ENCODE measurements at places on chromosomes 11 and 22. TPM values are rescaled to one million over a fixed set of nuclear protein-coding genes. Genes with fewer than 3 reads are reported as not detected.
A peak's percentile ranks its signal among the peaks of the same experiment; 100 is the strongest.

DNA sequence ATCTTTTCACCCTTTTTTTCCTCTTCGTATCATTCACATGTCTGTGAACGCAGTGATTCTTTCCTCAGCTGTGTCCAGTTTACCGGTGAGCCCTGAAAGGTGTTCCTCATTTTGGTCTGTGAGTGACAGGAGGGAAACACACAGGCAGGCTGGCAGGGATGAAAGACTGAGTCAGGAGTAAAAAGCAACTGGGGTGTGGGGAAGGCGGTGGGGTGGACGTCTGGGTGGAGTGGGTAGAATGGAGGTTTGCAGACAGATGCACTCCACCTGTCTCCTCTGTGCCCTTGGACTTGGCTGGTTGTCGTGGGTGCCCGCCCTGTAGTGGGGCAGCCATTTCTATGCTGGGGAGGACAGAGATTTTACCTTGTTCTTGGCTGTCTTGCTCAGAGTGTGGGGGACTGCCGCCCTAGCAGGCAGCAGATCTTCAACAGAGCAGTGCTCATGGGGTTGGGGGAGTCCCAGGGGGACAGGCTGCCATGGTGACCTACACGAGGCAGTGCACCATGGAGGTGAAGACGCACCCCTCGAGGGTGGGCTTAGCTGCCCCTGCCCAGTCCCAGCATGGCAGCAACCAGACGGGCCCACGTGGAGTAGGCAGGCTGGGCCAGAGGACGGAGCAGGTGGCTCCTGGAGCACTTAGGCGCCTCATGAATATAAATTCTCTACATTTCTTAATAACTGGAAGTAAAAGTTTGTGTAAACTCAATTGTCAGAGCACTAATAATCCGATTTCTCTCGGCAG is 603.7 kb downstream of the TBC1D22A start:
- no peaks in the 10 kb centered on the region for H3K4me1 ChIP-seq
- no peak overlapping the region for H3K4me3 ChIP-seq
- H3K27me3 ChIP-seq = peaks cover 38% of the 10 kb centered on the region
- H3K27ac ChIP-seq = no peak overlapping the region
- no peak for DNase-seq

DNA sequence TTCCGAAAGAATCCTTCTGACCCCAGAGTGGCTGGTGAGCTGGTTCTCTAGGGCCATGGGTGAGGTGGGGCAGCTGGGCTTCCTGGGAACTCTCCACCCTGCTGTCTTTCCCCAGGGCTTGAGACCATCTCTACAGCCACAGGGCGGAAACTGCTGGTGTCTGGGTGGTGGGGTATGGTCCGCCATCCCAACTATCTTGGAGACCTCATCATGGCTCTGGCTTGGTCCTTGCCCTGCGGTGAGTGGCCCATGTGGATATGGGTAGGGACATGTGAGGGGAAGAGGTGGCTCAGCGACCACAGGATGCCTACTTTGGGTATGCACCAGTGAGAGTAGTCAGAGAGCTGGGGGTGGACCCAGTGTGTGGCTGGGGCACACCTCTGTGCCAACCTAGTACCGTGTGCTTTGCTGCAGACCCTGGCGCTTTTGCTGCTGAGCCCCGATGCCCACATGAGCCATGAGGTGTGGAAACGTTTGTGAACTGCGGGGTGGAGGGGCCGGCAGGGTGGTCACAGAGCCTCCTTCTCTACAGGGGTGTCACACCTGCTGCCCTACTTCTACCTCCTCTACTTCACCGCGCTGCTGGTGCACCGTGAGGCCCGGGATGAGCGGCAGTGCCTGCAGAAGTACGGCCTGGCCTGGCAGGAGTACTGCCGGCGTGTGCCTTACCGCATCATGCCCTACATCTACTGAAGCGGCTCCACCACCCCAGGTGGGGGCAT is 2.0 kb downstream of the ZNHIT2 start:
- H3K27ac ChIP-seq = no peak overlapping the region
- H3K4me3 ChIP-seq = no peak overlapping the region
- H3K27me3 ChIP-seq = no peaks in the 10 kb centered on the region
- no peak for DNase-seq
- H3K4me1 ChIP-seq = peaks cover 44% of the 10 kb centered on the region

GRCh38 chr11:10303558-10304363 is 1.1 kb upstream of the ADM start:
- H3K4me1 ChIP-seq = peaks cover 40% of the 10 kb centered on the region
- H3K27ac ChIP-seq = peak overlapping the region; percentile 92
- no peaks in the 10 kb centered on the region for H3K27me3 ChIP-seq

- H3K27me3 ChIP-seq = no peaks in the 10 kb centered on the region
- no peak overlapping the region for H3K27ac ChIP-seq
- H3K4me1 ChIP-seq = peaks cover 10% of the 10 kb centered on the region
- no peak overlapping the region for H3K4me3 ChIP-seq
- no peaks in the 10 kb centered on the region for H3K36me3 ChIP-seq
Measured at GRCh38 chr11:34379079-34379478, 21.3 kb upstream of the ABTB2 start.

DNA sequence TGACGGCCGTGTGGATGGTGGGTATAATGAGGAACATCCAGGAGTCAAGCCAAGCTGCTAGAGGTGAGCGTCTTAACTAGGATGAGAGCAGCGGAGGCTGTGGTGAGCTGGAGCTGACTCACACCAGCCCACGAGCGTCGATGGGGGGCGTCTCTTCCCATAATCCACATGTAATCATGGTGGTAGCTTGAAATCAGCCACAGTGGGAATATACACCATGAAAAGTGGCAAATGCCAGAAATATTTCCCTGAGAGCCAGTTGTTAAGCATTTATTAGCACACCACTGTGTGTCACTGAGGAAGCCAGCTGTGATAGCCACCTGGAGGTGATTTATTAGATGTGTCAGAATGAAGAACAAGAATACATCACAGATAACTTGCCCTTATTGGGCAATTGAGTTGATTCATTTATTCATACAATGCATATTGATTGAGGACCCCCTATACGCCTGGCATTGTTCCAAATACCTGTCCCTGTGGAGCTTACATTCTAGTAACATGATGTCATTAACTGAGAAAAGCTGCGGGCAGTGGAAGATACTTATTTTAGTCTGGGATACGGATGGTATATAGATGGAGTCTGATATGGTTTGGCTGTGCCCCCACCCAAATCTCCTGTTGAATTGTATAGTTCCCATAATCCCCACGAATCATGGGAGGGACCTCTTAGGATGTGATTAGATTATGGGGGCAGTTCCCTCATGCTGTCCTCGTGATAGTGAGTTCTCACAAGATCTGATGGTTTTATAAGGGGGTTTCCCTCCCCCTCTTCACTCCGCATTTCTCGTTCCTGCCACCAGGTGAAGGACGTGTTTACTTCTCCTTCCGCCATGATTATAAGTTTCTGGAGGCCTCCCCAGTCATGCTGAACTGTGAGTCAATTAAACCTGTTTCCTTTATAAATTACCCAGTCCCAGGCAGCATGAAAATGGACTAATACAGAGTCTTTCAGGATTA is 473.4 kb downstream of the METTL15 start:
- DNase-seq = no peak
- no peak overlapping the region for H3K4me3 ChIP-seq
- no peak overlapping the region for H3K27ac ChIP-seq
- no peaks in the 10 kb centered on the region for H3K27me3 ChIP-seq
- no peaks in the 10 kb centered on the region for H3K4me1 ChIP-seq

DNA sequence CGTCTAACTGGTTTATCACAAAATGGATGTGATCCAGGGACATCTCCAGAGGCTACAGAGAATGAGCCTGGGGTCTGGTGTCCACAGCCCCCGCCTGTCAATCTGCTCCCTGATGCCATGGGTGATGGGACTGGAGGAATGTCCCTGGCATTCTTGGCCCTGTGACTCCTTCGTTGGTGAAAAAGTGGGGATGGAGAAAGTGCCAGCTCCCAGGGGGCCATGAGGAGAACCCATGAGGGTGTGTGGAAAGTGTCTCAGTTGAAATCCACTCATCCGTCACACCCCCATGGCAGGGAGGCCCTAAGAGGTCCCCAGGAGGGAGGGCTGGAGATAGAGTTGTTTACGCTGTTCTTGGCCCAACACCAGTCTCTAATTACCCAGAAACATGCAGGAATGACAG is 322.0 kb downstream of the CTTN start:
- no peak overlapping the region for H3K4me3 ChIP-seq
- no peak overlapping the region for H3K27ac ChIP-seq
- DNase-seq = no peak
- H3K4me1 ChIP-seq = no peaks in the 10 kb centered on the region
- H3K27me3 ChIP-seq = no peaks in the 10 kb centered on the region

DNA sequence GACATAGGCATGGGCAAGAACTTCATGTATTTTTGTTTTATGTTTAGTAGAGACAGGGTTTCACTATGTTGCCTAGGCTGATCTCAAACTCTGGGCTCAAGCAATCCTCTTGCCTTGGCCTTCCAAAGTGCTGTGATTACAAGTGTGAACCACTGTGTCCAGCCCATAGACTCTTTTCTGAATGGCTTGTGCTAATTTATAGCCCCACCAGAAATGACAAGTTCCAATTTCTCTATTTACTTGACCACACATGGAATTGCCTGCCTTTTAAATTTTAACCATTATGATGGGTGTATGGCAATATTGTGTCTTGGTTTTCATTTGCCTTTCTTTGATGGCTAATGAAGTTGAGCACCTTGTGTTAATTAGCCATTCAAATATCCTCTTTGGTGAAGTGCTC is 85.8 kb upstream of the NECTIN1 start:
- no peaks in the 10 kb centered on the region for H3K4me1 ChIP-seq
- no peak overlapping the region for H3K27ac ChIP-seq
- no peak overlapping the region for H3K4me3 ChIP-seq
- peaks cover 2% of the 10 kb centered on the region for H3K27me3 ChIP-seq
- no peak for DNase-seq

DNA sequence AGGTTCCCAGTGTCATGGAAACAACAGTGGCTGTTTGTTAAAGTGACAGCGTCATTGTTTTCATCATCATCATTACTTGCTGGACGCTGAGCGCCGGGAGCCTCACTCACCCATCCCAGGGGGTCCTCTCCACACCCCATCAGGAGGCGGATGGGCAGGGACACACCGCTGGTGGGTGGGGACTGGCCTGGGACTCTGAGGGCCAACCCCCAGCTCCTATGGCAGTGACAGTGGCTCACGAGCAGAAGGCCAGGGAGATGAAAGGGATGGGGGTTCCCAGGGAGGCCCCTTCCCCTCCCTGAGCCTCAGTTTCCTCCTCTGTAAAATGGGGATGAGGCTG is 76.6 kb upstream of the PRR5 start:
- no peaks in the 10 kb centered on the region for H3K36me3 ChIP-seq
- H3K27me3 ChIP-seq = peaks cover 4% of the 10 kb centered on the region
- DNase-seq = no peak
- no peak overlapping the region for H3K27ac ChIP-seq
- no peak overlapping the region for H3K4me3 ChIP-seq

DNA sequence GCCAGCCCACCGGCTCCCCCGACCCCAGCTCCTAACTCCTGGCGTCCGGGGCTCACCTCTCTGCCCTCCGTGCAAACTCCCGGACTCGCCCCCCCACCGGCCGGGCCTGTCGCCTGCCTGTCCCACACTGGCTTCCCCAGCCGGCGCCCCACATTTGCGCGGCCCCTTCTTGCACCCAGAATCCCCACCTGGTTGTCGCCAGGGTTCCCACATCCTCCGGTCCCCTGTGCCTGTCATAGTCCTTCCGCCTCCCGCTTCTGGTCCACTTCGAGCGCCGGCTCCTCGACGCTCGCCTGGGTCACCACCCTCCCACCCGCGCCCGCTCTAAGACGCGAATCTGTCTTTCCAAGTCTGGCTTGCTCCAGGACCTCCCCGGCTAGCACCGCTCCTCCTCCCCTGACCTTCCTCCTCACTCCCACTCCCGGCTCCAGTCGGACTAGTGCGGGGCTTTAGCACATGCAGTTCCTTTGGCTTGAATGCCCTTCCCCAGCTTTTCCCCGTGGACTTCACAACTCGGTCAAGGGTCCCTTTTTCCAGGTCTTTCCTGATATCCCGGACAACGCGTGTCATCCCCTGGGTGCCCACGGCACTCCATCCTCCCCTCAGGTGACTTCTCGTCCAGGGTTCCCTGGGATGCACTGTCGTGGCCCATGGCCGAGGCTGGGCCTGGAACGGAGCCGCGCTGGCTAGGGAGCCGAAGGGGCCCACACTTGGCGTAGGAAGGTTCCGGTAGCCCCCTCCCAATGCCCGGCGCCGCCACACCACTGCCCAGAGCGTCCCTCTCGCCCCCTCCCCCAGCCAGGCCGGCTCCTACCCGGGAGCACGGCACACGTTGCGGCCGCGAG is 635 bp downstream of the SCARF2 start:
- H3K36me3 ChIP-seq = no peaks in the 10 kb centered on the region
- H3K4me3 ChIP-seq = peak overlapping the region; percentile 77
- no peaks in the 10 kb centered on the region for H3K27me3 ChIP-seq
- DNase-seq = no peak
- H3K27ac ChIP-seq = peak overlapping the region; percentile 24
- H3K4me1 ChIP-seq = peaks cover 53% of the 10 kb centered on the region

DNA sequence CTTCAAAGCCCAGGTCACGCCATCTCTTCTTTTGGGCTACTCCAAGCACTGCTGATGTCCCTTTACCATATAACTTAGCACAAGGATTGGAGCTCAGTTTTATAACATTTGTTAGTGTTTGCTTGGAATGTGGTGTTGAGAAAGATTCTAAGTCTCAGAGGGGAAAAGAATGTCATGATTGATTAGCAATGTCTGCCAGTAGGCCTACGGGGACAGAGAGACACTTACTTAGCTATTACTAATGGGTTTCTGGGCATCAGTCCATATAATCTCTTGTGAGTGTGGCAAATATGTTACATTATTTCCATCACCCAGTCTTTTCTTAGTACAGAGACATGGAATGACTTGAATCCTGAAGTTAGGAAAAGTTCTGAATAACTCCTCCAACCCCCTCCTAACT is 75.4 kb upstream of the FSHB start:
- H3K27me3 ChIP-seq = no peaks in the 10 kb centered on the region
- DNase-seq = no peak
- H3K27ac ChIP-seq = no peak overlapping the region
- H3K4me3 ChIP-seq = no peak overlapping the region
- H3K4me1 ChIP-seq = no peaks in the 10 kb centered on the region

DNA sequence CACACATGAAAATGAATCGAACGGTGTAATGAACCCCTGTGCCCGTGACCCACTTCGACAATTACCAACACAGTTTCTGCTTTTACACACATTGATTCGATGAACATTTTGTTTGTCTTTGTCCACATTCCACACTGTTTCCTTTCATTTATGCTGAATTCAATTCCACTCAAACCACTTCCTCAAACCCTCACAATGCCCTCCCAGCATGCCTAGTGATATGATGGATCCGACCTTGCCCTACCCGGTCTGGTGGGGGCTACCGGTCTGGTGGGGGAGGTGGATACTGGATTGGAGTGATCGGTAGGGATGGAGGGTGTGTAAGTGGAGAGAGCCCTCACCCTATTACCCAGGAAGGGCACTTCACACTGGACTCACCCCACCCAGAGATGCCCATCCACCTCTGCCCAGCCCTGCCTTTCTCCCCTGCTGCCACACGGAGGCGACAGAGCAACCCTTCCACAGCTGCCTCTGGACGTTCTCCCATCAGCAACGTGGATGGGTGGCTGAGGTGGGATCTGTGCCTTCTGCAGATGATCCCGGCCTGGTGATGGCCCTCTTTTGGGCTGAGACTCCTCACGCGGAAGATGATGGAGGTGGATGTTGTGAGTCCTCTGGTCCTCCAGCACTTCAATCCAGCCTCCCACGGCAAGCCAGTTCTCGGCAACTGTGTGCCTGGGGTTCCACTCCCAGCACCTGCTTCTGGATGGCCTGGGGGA is 33.0 kb upstream of the P2RY2 start:
- peak; percentile 52 for DNase-seq
- no peak overlapping the region for H3K27ac ChIP-seq

The CLDN25 gene
- not detected for total RNA-seq

The NXPE2 gene
- not detected for total RNA-seq

The ROBO4 gene
- total RNA-seq = not detected

All from HepG2 (cell line).